ENCODE measurements at places on chromosomes 3 and 15. TPM values are rescaled to one million over a fixed set of nuclear protein-coding genes. Genes with fewer than 3 reads are reported as not detected.

The MYO5C gene
- total RNA-seq: under 0.01 TPM

The SAMMSON gene
- total RNA-seq: 0.28 TPM

The SUCNR1 gene
- total RNA-seq: 6.7 TPM

The CPNE9 gene
- total RNA-seq: not detected

The STAB1 gene
- 2.9 TPM for total RNA-seq

The HAUS2 gene
- 36.4 TPM for total RNA-seq

The C3orf22 gene
- total RNA-seq: not detected

The GOLGA6L7 gene
- total RNA-seq: not detected
